Activated naive CD8-positive, alpha-beta T cell treated with anti-CD3 and anti-CD28 coated beads, Interleukin-2, amount 10 ng/mL, durations not matched to agents 7 days and 5 days (primary cell): ENCODE measurements at places on chromosomes 1 and 21. TPM values are rescaled to one million over a fixed set of nuclear protein-coding genes. Genes with fewer than 3 reads are reported as not detected.

DNA sequence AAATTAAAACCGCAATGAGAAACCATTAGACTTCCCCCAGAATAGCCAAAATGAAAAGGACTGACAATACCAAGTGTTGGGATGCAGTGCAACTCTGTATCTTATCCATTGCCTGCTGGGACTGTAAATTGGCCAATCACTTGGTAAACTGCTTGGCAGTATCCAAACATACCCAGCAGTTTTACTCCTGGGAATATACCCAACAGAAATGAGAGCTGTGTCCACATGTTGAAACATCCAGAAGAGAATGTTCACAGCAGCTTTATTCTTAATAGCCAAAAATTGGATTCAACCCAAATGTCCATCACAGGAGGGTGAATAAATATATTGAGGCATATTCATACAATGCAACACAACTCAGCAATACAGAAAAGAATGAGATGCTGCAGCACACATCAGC, 13.7 kb upstream of the FAM20B start:
- DNase-seq: no peak

DNA sequence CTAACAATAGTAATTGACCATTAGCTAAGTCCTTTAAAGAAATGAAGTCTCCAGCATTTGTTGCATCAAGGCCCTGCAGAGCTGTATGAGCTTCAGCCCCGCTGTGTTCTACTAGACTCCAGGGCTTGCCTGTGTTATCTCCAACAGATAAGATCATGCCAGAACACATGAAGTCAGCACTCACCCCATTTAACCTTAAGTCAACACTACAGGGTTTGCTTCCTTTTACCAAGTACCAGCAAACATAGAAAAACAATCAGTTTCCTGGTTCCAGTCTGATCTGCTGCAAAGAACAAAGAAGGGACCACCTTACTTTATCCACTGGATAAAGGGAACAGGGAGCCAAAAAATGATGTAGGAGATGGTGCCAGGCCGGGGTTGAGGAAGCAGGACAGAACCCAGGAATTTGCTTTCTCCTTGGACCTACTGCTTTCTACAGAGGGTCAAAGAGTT, 41.3 kb upstream of the ENAH start:
- no peak for DNase-seq

DNA sequence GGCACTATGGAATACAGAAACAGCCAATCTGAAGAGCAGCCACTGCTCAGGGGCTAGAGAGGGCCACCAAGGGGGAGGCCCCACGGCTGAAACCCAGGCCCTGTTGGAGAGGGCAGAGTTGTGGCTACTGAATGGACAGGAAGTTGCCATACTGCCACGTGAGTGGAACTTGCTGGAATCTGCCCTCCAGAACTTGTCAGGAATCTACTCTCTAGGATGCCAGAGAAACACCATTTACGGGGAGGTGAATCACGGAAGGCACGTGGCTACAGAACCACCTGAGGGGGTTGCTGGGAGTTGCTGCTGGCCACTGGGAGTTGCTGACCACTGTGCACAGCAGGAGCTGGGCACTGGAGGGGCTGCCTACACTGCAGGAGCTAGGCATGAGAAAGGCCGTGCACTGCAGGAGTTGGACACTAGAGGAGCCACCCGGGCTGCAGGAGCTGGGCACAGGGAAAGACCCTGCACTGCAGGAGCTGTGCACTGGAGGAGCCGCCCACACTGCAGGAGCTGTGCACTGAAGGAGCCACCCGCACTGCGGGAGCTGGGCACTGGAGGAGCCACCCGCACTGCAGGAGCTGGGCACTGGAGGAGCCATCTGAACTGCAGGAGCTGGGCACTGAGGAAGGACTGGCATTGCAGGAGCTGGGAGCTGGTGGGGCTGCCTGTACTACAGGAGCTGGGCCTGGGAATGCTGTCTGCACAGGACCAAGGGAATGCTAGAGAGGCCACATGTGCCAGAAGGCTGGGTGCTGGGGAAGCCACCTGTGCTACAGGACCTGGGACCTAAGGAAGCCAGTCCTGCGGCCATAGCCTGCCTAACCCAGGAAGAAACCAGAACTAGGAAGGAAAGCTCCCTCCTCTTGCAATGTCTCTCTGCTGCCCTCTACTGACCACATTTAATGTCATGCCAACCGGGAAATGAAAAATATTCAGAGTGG, 343.4 kb downstream of the MATN1 start:
- DNase-seq: peak; percentile 50

GRCh38 chr1:56439610-56440264, 139.6 kb downstream of the PLPP3 start:
- DNase-seq: no peak

- DNase-seq: no peak
Measured at GRCh38 chr1:94979656-94980581, 53.0 kb upstream of the CNN3 start.

- DNase-seq: no peak
Measured at GRCh38 chr1:39489567-39490239, 1.7 kb upstream of the BMP8A start.

DNA sequence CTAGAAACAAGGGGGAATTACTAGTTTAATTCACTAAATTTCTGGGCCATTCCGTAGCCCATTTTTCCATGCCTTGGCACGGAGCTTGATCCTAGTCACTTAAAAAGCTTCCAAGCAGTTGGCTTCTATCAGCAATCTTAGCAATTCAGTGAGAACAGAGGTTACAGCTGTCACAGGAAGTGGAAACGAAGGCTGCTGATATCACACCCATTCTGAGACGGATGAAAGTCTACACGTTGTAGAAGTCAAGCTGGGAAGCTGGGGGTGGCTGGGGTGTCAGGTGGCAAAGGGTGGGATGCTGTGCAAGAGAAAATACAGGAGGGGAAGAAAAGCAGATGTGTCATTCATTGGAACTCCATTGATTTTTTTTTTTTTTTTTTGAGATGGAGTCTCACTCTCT, 11.8 kb upstream of the STMN1 start:
- DNase-seq: no peak

- DNase-seq: no peak
Measured at GRCh38 chr1:214312530-214313051, 31.6 kb downstream of the SMYD2 start.

- no peak for DNase-seq
Measured at GRCh38 chr1:30283199-30283962, 440.0 kb downstream of the MATN1 start.

GRCh38 chr1:208475951-208476845, 232.0 kb upstream of the PLXNA2 start:
- no peak for DNase-seq

GRCh38 chr1:96782856-96783255, 61.3 kb downstream of the PTBP2 start:
- no peak for DNase-seq

GRCh38 chr1:2633936-2634491, 1.2 kb upstream of the MMEL1 start:
- DNase-seq: no peak

- DNase-seq: no peak
Measured at GRCh38 chr1:188489336-188490112, 1660.8 kb downstream of the PLA2G4A start.

DNA sequence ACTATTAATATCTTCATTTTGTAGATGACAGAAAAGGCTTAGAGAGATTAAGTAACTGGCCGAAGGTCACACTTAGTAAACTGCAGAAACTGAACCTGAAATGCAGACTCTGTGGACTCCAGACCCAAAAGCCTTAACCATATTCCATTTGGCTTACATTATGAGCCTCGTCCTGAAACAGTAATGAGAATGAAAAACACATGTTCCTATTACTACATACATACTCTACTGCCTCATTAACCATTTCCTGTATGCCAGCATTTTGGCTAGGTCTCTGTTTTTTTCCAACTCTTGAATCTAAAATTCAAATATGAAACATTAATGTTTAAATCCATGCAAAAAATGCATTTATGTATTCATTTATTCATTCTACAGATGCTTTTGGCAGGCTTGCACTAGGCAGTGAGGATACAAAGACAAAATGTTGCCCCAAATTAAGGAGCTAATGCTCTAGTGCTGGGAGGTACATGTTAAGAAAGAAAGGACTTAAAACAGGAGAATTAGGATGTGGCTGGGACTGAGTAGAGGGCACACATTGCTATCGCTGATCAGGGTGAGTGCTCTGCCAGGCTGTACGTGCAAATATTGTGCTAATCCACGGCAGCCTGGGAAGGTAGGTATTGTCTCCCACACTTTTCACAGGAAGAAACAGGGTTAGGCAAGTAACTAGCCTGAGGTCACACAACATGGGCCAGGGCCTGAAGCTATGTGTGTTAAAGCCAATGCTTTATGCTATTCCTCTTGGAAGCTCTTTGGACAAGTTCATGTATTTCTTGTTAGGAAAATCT, 14.0 kb downstream of the DEGS1 start:
- no peak for DNase-seq

DNA sequence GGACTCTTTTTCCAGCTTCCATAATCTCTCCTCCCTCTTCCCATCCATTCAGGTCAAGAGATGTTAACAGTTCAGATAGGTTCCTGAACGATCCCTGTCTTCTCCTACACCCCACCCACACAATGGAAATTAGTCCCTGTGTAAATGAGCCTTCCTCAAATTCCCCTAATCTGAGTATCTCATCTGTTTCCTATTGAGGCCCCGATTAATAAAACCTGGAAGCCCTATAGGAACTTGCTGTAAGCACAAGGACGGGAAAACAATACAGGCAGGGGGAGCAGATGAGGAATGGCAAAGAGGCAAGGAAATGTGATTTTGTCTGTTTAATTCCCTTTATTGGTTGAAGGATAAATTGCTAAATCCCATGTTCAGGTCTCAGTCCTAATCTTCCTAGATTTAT, 7.1 kb upstream of the GPX7 start:
- DNase-seq: no peak

- DNase-seq: no peak
Measured at GRCh38 chr1:93964777-93965200, 55.6 kb upstream of the GCLM start.

DNA sequence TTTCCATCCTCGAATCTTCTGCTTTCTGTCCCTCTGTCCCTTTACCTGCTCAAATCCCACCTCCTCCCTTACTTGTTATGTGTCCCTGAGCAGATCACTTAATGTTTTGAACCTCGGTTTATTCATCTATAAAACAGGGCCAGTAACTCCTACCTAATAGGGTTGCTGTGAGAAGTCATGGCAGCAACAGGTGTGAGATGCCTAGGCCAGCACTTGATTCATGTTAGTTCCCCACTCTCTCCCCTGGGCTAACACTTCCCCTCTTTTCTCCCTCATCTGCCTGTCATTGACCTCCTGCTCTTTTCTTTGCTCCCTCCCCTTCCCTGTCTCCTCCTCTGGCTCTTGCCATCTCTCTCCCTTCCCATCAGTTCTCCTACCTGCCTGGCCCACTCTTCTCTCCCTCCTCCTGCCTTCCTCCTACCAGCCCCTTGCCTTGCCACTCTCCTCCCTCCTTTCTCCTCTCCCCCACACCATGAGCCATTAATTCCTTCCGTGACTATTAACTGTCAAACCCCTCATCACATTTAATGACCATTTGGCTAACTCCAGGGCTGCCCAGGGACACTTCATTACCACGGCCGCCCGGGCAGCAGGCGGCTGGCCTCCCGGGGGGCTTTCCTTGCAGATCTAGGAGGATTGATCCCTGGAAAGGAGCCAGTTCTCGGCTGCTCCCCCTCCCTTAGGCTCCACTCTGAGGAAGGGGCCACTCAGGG, 90.6 kb upstream of the CD1D start:
- DNase-seq: no peak

DNA sequence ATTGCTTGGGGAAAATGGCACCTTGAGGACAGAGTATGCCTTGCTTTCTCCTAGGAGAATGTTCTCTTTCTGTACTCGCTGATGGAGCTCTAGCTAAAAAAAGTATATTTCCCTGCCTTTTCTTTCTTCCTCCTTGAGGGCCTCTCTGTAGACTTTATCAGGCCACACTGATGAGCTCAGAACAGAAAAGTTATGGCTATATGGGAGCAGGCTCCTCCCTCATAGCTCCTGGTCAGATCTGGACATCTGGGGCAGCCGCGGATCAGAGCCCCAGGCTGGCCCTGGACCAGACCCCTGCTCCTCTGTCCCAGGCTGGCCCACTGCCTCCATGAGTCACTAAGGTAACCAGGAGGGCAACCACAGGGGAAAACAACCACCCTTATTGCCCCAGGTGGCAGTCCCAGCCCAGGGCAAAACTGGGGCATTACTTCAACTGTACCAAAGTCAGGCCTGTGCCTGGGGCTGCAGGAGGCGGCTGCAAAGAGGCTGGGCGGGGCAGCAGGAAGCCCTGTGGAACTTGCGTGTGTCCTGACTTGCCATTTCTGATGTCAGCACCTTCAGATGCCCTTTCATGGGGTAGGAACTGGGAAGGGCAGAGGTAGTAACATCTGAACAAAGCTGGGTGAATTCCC, 26.3 kb upstream of the ZNF648 start:
- peak; percentile 31 for DNase-seq

DNA sequence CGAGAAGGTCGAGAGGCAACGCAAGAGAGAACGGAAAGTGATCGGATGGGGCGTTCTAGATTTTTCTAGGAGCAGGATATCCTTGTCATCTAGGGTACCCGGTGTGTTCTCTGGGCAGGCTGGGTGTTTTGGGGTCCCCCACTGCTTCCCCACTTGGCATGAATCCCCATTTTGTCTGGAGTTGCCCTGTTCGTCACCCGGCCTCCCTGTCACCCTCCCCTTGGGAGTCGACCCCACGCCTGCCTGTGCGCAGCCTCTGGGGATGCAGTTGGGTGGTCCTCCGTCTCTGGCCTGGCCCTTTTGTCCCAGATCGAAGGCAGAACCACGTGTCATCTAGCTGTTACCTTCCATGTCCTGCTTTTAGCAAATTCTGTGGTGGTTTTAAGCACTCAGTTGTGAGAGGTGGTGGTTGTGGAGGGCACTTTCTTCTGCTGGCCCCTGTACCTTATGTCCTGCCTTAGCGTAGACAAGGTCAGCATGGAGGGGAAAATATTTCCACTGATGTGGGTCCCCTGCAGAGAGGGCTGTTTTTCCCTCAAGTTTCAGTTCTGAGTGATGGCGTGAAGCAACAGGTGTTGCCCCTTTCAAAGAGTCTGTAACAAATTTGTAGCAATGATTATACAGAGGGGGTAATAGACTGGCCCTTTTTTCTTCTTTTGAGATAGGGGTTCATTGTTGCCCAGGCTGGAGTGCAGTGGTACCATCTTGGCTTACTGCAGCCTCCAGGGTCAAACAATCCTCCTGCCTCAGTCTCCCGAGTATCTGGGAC, 35.6 kb downstream of the CHAF1B start:
- DNase-seq: no peak

HES3 gene
- not detected for total RNA-seq

NENF gene
- 31.1 TPM for total RNA-seq

TMEM183A gene
- total RNA-seq: 78.4 TPM

PPT1 gene
- total RNA-seq: 71.3 TPM

IL22RA1 gene
- total RNA-seq: not detected

LRP8 gene
- total RNA-seq: 54.3 TPM

PEAR1 gene
- total RNA-seq: 0.28 TPM

CD1D gene
- total RNA-seq: not detected

ATF6 gene
- 20.0 TPM for total RNA-seq

COL6A1 gene
- 3.8 TPM for total RNA-seq

AVPR1B gene
- not detected for total RNA-seq
